Nucleus accumbens (tissue), 56 donors: ENCODE measurements at places on chromosomes 5 and 9.

DNA sequence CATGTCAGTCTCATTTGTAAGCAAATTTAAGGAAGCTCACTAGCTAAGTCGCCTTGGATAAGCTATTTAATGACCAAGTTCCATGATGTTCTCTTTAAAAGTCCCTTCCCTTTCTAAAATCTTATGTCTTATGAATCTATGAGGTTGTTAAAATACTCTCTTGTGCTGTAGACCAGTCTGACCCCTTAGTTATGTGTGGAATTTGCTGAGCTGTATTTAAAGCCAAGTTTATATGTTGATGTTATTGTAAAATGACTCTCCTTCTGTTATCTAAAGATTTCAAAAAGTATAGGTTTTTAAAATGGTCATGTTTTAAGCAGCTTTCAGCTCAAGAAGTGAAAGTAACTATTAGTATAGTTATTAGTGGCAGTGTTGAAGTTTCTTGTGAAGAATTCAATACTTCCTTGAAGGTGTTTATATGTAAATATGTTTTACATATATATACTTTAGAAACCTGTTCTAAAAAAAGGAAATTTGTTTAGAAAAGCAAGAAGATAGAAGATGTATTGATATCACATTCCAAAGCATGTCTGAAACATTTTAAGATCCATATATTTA is 92.2 kb downstream of the CDC42SE2 start:
- no peak for DNase-seq

- no peak for DNase-seq
Observed at GRCh38 chr5:177598477-177598876, 1.5 kb upstream of the B4GALT7 start.

DNA sequence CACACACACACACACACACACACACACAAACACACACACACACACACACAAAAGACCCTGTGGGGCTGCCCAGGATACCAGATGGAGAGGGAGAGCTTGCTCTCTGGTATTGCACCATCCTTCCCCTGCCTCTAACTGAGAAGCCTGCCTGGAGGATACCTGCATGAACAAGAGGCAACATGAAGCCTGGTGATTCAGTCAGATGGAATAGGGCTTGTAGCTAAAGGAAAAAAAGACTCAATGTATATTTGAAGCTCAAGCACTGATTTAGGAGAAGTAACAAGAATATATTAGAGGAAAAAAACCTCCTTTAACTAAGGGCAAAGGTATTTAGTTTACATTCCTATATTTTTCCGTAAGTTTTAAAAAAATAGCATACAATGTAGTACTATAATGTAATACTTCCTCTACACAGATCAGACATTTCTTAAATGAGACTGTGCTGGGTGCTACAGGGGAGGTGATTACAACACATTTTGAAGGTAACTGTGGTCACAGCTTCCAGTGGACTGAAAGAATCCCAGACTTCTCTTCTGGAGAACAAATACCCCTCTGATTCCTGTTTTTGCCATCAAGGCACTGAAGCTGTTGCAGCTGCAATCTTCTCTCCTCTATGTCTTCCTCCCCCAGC is 169.3 kb downstream of the DCP2 start:
- no peak for DNase-seq

- DNase-seq: no peak
Observed at GRCh38 chr5:123721675-123722276, 209.8 kb downstream of the CSNK1G3 start.

DNA sequence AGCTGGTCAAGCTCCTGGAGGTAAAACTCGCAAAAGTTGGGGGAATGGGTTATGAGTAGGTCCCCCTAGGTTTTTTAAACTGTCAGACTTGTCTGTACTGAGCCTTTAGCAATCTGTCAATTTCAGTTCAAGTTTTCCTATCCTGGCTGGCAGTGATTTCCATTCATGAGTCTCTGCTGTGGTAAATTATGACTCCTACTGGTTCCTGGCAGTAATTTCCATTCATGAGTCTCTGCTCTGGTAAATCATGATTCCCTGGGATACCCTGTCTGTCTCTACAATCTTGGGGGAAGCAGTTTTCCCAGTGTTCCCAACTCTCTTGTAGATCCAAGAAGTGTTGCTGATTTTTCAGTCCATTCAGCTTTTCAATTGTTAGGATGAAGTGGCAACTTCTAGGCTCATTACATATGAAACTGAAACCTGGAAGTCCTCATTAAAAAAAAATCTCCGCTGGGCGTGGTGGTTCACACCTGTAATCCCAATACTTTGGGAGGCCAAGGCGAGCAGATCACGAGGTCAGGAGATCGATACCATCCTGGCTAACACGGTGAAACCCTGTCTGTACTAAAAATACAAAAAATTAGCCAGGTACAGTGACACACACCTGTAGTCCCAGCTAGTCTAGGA is 91.3 kb upstream of the GPBP1 start:
- no peak for DNase-seq

- DNase-seq: no peak
Observed at GRCh38 chr5:156339139-156339841, 12.3 kb downstream of the SGCD start.

DNA sequence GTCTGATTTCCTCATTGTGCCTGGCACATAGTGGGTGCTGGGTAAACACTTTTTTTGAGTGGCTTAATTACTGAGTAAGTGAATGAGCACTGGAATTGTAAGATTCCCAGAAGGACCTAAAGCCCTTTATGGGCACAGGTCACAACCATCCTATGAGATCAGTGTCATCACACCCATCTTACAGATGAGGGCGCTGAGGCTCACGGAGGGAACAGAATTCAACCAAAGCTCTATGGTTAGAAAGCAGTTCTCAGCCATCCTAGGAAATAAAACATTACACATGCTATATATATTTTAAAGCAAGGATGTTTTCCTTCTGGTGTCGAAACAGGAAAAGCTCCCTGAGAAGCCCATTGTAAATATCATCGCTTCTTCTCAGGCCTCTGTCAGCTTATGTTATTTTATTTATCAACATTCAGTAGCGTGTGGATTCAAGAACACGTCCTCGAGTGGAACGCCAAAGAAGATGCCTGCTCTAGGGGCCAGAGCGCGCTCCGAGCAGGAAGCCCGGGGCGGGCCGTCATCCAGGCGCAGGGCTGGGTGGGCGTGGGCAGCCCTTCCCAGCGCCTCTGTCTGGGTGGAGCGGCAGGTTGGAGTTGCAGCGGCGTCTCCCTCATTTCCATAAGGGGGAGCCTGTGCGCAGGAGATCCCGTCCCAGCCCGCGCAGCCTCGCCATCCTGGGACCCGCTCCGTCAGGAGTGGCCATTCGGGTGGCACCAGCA is 155.8 kb upstream of the SMIM23 start:
- no peak for DNase-seq
